Stimulated activated CD4-positive, alpha-beta T cell treated with anti-CD3 and anti-CD28 coated beads, Interleukin-1b, Interleukin-23, amount 100 ng/mL, for 4 hours (primary cell): ENCODE measurements at places on chromosomes 2 and 18.
A peak's percentile ranks its signal among the peaks of the same experiment; 100 is the strongest.

DNA sequence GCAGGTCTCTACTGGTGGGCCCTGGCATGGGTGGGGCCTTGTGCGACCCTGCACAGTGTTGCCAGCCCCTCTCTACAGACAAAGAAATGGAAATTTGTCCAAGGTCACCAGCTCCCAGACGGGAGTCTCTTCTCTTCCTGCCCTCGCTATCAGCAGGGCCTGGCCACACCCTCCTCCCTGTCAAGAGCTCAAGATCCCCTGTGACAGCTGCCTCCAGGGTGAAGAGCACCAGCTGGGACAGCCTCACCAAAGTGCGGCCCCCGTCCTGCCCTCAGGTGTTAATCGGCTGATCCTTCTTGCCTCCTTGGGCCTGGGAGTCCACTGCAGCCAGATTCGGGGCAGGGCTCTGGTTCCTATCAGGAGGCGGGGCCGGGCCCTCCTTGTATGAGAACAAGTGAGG is 259.1 kb downstream of the TWIST2 start:
- no peak for DNase-seq

GRCh38 chr2:142707318-142707717 is 170.1 kb upstream of the KYNU start:
- no peak for DNase-seq

DNA sequence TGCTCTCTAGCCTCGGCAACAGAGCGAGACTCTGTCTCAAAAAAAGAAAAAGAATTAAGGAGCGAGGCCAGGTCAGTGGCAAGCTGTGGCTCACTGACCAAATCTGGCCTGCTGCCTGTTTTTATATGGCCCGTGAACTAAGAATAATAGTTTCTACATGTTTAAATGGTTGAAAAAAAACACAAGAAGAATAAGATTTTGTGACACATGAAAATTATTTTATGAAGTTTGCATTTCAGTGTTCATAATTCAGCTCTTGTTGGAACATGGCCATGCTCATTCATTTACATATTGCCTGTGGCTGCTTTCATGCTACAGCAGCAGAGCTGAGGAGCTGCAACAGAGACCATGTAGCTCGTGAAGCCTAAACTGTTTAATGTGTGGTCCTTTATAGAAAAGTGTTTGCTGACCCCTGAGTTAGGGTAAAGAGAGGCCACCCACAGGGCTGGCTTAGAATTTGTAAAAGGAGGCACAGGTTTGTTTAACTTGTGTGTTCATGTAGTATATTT is 59.5 kb downstream of the MFSD6 start:
- DNase-seq: no peak

DNA sequence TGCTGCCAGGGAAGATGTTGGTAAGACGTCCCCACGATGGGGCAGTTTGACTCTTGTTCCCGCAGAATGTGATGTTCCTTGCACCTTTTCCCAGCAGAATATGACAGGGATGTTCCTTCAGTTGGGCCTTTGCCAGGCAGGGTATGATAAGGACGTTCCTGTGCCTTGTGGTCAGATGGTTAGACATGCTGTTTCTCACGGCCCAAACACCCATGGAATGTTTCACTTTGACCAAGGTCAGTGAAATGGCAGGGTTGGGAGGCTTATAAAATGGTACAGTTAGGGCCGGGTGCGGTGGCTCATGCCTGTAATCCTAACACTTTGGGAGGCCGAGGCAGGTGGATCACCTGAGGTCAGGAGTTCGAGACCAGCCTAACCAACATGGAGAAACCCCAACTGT is 40.3 kb upstream of the YPEL5 start:
- DNase-seq: no peak

DNA sequence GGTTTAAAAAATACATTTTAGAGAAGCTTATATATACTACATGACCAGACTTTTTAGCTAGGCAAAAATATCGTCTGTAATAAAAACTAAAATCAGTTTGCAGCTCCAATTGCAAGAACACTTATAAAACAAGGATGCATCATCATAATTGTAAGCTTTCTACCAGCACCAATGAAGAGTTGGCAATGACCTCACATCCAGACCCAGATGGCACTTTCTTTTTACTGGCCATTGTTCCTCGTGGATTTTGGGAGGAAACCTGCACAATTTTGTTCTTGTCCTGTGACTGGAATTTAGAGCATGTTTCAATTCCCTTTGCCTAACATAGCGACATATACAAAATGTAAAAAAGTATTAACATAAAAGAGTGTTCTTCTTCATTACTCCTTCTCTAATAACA is 174.3 kb downstream of the ZNF521 start:
- DNase-seq: no peak

GRCh38 chr18:13451661-13452387 is 233.3 kb downstream of the LDLRAD4 start:
- DNase-seq: no peak

DNA sequence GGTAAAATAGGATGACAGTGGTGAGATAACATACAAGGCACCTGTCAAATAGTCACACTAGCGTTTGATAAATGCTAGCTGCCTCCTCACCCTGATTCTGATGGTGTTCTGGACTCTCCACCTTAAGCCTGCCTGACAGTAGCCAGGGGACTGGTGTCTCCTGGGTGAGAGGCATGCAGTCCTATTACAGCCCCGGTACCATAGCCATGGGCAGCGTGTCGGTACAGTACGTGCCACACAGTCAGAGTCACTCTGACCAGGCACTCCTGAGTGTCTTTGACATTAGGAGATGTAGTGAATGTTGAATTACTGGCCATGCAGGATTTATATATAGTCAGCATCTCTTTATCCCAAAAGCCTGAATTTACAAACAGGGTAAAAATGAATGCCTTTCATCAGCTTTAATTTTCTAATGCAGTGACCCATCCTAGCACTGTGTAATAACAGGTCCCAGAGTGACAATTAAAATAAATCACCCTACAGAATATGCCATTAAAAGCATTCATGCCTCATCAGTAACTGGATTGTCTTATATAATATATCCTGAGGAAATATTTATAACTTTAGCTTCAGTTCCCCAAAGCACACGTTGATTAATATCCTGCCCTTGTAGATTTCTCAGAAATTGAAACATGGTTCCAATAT is 760.3 kb upstream of the SOX11 start:
- DNase-seq: no peak

DNA sequence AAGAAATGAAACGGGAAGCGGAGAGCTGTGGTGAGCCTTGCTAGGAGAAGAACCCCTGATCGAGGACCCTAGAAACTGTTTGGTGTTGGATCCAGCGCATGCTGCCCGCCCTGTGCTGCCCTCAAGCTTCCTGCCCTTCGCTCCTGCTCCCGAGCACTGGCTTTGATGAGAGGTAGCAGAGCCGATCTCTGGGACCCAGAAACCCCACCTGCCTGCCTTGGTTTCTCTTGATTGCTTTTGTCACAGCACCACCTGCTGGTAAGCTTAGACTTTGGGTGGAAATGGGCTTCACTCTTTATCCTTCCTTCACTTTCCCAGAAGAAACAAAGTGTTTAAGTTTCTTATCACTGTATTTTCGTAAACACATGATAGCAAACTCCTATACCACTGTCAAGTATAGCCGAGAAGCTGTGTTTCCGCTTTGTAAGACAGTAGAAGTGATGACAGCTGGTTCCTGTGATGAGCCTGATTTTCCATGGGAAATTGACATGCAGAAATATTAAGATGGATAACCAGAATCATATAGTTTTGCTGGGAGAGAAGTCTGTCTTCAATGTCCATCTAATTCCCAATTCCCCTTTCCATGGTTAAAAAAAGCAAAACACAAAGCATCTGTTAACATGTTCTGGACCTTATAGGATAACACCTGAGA is 267.4 kb downstream of the PHLPP1 start:
- DNase-seq: peak; percentile 47

DNA sequence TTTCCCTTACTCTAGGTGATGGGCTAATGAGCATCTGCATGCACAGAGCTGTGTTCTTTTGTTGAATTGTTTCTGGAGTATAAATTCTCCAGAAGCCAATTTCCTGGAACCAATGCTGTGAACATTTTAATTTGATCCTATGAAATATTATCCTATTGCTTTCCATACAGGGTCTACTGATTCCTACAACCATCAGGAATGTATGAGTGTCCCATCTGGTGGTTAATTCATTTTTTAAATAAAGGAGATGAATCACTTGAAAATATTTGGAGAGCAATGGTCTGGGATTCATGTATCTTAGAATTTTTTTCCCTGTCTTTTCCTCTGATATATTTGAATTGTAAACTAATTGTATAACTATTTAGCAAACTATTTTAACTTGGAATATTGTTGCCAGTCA is 14.0 kb downstream of the KIF5C start:
- DNase-seq: no peak

- DNase-seq: no peak
These were observed 127.2 kb downstream of the FHOD3 start for GRCh38 chr18:36424741-36425142.

- DNase-seq: no peak
These were observed 381.7 kb upstream of the DDX18 start for GRCh38 chr2:117432746-117433145.

GRCh38 chr2:233693963-233694362 is 1.3 kb downstream of the UGT1A6 start:
- no peak for DNase-seq

GRCh38 chr2:83370419-83370762 is 1088.7 kb downstream of the SUCLG1 start:
- DNase-seq: no peak

DNA sequence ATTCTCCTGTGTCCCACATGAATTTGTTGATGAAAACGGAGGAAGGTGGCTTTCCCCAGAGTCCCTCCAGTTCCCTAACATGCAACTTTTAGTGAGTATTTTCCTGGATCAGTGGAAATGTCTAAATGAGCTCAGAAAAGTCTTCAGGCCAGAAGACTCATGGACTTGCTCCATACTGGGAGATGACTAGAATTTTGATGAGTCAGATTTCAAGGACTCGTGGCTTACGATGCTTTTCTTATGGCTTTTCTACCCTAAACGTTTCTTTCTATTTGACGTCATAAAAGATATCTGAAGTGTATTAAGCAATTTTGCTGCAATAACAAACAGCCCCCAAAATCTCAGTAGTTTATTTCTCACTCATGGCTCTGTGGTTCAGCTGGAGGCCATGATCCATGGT is 397.6 kb downstream of the FBXO15 start:
- no peak for DNase-seq

DNA sequence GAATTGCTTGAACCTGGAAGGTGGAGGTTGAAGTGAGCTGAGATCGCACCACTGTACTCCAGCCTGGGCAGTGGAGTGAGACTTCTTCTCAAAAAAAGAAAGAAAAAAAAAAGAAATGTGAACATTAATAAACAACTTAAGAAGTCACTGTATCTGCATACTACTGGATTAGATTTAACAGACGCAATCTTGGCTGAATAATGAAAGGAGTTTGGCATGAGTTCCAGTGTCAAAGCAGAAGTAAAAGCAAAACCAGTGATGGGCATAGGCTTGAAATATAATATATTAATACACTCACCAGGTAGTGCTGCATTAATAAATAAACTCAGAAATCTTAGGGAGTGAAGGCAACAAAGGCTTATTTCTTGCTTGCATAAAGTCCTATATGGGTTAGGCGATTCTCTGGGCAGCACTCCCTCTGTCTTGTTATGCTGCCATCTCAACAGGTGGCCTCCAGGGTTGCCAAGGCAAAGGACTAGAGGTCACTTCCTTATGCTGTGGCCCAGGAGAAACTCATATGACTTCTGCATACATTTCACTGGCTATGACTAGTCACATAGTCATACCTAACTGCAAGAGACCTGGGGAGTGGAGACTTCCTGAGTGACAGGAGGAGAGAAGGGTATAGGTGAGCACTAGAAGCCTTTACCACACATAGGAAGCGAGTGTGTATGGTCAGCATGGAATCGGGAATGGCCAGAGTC is 296.2 kb upstream of the SPRED2 start:
- no peak for DNase-seq

DNA sequence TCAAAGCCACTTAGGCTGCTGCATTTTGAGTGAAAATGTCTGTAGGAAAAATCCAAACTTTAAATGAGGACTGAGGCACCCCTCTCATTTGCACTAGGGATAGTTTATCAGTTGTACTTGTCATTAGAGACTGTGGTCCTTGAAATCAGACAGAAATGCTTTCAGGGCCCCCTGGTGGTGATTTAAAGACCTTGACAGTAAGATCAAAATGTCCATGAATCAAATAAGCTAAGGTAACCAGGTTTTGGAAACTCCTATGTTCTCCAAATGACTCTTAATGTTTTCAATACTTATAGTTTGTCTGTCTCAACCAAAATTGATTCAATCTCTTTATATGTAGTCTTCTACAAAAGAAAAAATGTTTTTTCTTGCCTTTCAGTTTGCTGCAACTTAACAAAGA is 28.8 kb upstream of the DDX18 start:
- DNase-seq: peak; percentile 10

DNA sequence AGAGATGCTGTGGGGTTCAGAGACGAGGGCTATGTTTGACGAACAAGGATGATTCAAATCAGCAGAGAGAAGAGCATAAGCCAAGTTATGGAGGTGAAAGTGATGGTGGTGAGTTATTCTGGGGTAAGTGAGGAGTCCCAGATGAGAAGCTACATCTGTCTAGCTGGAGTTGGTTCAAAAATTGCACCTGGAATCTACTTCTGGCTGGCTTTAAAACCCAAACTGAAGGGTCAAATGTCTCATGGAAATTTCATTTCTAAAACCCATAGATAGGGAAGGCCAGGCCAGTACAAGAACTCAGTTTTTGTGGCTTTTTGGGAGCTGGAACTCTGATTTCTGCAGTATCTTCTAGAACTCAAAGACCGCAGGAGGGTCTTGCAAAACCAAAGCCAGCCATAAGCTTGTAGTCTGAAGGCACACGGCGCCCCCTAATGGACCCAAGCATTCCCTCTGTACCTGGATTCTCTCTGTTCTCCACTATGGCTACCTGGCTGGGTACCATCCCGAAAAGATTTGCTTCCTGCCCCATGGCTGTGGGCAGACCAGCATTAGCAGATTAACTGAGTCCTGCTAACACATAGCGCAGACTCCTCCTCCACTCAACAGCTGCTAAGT is 229.1 kb upstream of the SLC14A2 start:
- no peak for DNase-seq

- DNase-seq: no peak
These were observed 845 bp downstream of the EML4 start for GRCh38 chr2:42169874-42170521.

DNA sequence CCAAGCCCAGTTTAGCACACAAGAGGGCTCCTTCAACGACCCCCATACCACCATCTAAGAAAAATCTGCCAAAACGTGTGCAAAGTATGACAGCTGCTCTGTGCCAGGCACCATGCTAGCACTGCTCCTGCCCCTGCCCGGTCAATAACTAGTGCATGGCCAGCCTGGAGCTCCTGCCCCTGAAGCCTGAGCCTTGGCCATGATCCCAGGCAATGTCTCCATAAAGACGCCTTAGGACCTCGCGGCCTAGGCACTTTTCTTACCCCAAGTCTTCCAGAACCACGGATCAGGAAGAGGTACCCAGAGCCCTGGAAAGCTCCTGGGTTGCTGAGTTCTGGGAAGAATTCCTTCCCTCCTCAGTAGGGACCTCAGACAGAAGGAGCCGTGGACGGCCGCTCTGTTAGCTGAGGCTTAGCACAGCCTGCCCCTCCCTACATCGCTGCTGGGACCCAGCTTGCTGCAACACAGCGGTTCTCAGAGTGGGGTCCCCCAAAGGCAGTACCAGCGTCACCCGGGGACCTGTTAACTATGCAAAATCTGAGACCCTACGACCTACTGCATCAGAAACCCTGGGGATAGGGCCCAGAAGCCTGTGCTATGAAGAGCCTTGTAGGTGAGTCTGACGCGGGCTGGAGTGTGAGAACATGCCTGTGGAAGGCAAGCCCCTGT is 117.8 kb upstream of the TWIST2 start:
- DNase-seq: no peak
